ENCODE measurements at places on chromosomes 1 and 21.

- no peak for DNase-seq
Observed at GRCh38 chr1:78678324-78678723, 28.7 kb downstream of the IFI44 start.

- DNase-seq = no peak
Observed at GRCh38 chr1:17739050-17739449, 16.1 kb upstream of the ACTL8 start.

DNA sequence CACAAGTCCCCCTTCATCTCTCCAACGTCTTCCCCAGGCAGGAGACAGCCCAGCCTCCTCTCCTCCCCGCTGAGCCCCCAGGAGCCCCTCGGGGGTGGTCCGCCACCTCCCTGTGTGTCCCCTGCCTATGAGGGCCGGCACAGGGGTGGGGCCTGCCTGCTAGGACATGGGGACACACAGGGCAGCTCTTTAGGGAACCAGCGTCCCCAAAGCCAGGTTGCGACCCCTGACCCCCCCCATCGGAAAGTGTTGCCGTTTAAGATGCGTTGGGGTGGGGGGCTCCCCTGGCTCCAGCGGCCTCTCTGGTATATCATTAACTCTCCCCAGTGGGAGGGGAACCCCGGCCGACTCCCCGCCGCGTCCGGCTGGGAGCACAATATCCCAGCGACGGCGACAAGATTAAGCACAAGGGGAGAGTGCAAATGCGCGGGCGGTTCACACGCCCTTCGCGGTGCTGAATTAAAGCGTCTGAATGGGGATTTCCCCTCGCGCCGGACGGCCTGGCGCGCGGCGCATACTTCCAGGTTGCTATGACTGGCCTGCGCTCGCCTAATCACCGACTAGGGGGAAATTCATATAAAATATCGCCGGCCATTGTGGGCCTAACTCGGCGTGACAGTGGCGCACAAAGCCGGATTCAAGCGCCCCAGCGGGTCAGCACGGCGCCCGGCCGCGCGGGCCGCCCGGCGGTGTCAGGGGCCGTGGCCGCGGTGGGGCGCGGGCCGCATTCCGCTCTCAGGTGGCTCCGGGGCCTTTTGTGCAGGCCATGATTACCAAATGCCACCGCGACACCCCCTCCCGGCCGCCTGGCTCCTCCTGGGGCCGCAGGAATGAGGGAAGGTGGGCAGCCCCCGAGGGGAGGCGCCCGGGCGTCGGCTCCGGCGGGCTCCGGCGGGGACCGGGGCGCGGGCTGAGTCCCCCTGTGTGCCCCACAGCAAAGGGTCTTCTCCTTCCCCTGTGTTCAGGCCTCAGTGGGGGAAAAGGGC lies 30.9 kb downstream of the WNT3A start:
- no peak for DNase-seq

GRCh38 chr1:234891427-234891826 lies 237.2 kb downstream of the TOMM20 start:
- DNase-seq = no peak

GRCh38 chr1:55833529-55834091 lies 618.4 kb upstream of the USP24 start:
- DNase-seq = no peak

- no peak for DNase-seq
Observed at GRCh38 chr1:42845866-42846256, 552 bp upstream of the ZNF691 start.

DNA sequence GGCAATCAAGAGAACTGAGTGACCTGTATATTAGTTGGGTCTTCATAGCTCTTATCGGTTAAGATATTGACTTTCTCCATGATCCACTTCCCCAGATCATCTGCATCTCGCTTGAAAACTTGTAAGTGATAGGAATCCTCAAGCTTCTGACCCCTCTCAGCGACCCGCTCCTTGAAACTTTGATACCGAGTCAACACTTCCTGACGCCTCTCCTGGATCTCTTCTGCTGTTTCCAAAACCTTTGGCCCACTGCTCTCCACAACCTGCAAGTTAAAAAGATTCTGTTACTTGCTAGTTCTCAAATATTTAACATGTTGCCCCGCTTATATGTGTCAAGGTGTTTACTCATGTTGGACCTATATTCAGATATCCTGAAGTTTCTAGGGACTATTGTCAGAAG lies 1.4 kb downstream of the SPTA1 start:
- DNase-seq = no peak

GRCh38 chr1:33634806-33635205 lies 162.4 kb downstream of the ZSCAN20 start:
- no peak for DNase-seq
